Peyer's patch (tissue), 4 donors: ENCODE measurements at places on chromosomes 5 and 9.
A peak's percentile ranks its signal among the peaks of the same experiment; 100 is the strongest.

DNA sequence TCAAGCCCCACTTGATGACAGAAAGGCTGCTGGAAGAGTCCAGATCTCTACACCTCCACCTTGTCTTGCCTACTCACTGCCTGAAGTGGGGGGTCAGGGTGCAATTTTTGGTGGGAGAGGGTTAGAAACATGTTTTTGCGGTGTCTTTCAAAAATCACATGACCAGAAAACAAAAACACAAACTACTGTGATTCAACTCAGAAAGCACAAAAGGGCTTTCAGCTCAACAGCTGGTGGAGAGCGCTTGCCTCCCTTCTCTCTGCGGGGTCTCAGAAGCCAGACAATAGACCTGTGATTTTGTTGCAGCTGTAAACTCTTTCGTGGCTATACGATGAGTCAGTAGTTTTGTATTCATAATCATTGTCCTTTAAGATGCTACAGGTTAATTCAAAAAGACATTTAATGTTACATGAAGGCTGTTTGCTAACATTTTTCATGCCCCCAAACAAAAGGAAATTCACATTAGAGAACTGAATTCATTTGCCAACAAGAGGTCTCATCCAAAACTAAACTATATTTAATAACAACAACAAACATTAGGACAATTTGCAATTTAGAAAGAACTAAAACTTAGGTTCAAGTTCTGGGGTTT lies 172.6 kb upstream of the RAI14 start:
- no peak for DNase-seq

GRCh38 chr5:76709762-76710161 lies 6.2 kb upstream of the F2R start:
- DNase-seq: no peak

GRCh38 chr5:172740428-172741205 lies 30.4 kb downstream of the DUSP1 start:
- no peak for DNase-seq

- DNase-seq: no peak
Measured at GRCh38 chr5:139385061-139386049, 2.3 kb upstream of the SLC23A1 start.

DNA sequence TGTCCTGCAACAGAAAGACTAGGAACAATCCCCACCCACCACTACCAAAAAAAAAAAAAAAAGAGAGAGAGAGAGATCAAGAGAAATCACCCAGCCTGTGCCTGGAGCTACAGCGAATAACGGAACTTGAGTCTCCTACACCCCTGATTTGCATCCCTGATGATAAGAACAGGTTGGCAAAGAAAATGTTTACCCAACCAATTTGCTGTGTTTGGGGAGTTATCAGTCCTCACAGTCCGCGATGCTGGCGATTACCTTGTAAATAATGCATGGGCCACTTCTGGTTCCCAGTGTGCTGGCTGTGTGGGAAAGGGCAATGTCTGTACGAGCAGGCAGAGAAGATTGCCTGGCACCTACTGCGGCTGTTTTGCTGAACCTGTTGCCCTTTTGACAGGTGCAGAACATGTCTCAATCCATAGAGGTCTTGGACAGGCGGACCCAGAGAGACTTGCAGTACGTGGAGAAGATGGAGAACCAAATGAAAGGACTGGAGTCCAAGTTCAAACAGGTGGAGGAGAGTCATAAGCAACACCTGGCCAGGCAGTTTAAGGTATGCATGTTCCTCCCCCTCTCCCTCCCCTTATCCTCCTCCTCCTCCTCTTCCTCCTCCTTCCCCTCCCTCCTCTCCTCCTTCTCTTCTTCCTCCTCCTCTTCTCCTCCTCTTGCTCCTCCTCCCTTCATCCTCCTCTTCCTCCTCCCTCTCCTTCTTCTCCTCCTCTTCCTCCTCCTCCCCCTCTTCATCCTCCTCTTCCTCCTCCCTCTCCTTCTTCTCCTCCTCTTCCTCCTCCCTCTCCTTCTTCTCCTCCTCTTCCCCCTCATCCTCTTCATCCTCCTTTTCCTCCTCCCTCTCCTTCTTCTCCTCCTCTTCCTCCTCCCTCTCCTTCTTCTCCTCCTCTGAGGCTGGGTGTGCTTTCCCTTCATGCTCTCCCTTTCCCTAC lies 8.3 kb downstream of the OLFM1 start:
- DNase-seq: no peak

DNA sequence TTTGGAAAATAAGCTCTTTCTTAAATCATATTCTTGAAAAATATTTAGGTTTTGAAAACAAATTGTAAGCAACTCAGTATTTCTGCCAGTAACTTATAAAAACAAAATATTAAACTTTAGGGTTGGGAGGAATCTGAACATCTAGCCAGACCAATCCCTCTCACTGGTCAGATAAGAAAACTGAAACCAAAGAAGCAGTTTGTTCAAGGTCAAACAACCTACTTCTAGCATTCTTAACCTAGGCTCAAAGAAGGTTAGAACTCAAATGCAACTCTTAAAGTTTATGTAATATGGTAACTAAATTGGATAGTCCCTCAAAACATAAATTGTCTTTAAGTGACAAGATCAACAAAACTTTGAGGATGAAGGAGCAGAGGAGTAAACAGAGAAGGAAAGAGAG lies 374.9 kb upstream of the TNC start:
- DNase-seq: no peak

- peak; percentile 53 for DNase-seq
Measured at GRCh38 chr5:78985116-78985724, at the start of gene ARSB. TSS of gene ARSB (minus strand) at chr5:78985310. CDS start at chr5:78985248, 62 bp downstream.

DNA sequence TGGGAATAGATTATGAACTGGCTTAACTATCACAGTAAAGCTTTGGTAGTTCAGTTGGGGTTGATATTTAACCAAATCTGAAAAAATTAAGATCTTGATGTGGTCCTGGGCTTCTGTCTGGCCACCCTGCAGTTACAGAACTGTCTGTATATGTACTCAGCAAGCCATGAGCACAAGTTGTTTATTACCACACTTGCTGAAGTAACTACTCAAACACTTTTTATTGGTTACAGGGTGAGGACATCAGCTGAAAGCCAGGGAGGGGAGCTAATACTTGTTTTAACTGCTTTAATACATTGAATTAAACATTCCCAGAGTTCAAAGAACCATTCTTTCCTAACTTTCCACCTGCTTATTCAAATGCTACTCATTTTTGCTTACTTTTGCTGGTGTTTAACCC lies 29.4 kb upstream of the KCNN2 start:
- no peak for DNase-seq

GRCh38 chr9:127828262-127829031 lies 25.8 kb downstream of the FPGS start:
- DNase-seq: peak; percentile 80

DNA sequence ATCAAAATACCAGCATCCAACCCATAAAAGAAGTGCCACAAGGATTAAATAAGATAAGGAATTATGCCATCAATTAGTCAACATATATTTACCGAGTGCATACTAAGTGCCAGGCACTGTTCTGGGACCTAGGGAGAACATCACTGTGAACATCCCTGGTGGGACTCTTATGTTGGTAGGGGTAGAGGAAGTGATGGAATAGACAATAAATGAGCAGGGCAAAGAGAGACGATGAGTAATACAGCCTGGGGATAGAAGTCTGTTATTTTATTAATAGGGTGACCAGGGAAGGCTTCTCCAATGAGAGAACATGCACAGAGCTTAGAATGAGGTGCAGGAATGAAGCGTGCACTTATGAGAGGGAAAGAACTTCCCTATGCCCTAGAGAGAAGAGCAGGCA lies 47.4 kb upstream of the VLDLR start:
- DNase-seq: no peak

GRCh38 chr9:137456864-137457405 lies 2.2 kb downstream of the NSMF start:
- peak; percentile 37 for DNase-seq

DNA sequence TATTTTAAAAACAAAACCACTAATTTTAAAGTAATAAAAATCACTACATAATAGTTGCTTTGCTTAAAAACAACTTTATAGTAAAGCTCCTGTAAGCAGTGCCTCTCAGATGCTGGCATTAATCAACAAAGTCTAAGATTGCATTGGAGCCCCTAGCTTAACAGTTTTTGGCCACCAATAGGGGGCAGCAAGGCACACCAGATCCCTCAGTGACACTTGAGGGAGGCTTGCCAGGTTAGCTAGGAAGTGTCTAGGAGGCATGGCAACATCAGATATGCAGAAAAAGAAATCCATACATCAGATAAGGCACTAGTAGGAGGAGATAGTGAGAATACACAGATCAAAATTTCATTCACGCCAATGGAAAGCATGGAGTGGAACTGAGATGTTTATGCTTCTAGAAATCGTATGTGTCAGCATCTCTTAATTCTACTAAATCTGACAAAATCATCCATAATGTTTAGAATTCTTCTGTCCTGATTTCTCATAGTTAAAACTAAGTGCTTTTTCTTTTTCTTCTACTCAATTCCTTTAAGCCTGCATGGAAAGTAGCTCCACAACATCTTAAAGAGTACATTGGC lies 73.6 kb upstream of the PAM start:
- no peak for DNase-seq

- peak; percentile 54 for DNase-seq
Measured at GRCh38 chr9:130682421-130683121, 11.0 kb upstream of the EXOSC2 start.

- DNase-seq: no peak
Measured at GRCh38 chr5:72189146-72189545, 81.9 kb downstream of the MAP1B start.

DNA sequence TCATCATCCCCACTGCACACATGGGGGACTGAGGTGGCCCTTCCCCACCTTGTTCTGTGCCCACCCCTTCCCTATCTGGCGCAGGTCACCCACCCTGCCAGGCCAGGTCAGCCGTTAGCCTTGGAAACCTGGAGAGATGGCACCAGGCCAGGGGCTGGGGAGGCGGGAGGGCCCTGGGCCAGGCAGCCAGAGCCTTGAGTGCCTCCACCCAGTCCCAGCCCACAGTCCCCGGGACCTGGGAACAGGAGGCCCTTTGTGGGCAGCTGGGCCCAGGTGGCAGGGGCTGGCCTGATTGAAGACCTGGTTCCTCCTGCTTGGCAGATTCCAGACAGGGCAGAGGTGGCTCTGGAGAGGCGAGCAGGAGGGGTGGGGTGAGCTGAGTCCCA lies 70.6 kb downstream of the LRSAM1 start:
- no peak for DNase-seq

DNA sequence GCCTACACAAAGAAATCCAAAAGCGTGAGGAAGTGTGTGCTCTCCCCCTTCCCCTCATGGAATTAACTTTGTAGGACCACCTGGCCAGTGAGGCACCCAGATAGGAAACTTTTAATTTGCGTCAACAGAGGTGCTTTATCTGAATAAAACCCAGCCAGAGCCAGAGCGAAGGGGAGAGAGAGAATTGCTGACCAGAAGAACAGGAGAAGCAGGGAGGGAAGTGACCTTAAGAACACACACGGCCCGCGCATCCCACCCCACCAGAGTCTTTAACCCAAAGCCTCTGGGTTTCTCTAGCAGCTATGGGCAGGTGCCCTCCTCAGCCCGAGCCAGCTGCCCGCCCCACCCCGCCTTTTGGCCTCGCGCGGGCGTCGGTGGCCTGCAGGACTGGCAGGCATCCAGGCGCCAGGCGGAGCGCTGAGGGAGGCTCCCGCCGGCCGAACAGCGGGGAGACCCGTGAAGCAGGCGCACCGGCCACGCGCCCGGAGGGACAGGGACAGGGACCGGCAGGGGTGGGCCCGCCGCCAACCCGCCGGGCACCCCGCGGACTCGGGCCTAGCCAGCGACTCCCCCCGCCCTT lies 580 bp downstream of the ERAP1 start:
- DNase-seq: peak; percentile 59

GRCh38 chr5:3490957-3491507 lies 104.6 kb upstream of the IRX1 start:
- no peak for DNase-seq

DNA sequence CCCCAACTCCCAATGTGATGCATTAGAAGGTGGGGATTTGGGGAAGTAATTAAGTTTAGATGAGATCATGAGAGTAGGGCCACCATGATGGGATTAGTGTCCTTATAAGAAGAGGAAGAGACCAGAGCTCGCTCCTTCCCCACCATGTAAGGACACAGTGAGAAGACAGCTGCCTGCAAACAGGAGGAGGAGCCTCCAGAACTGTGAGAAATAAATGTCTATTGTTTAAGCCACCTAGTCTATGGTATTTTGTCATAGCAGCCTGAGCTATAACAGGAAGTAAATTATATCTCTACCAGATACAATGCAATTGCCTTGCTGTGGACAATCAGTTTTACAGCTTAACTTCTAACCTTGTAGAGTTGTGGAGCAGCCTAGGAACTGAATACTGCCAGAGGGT lies 58.0 kb downstream of the ANKRD33B start:
- DNase-seq: no peak

GRCh38 chr5:3347741-3348140 lies 247.9 kb upstream of the IRX1 start:
- peak; percentile 24 for DNase-seq

- DNase-seq: no peak
Measured at GRCh38 chr5:161546470-161547301, at the start of gene GABRB2. TSS of gene GABRB2 (minus strand) at chr5:161546725. CDS start at chr5:161546643, 82 bp downstream.

DNA sequence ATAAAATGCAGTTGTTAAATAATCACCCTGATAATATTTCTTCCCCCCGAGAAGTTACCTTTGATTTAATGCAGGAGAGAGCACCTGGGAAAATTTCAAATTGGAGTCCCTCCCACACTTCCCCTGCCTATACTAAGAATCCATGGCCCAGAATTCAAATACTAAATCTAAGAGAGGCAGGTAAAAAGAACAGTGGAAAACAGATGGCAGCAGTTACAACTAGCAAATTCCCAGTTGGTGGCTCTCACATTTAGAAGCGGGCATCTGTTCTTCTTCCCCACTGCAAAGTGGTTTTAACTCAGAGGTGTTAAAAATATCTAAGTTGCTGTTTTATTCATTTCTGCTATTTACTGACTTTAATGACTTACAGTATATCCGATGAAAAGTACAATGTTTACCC lies 210.4 kb upstream of the ELAVL2 start:
- no peak for DNase-seq

- DNase-seq: no peak
Measured at GRCh38 chr5:41325074-41325473, 111.7 kb upstream of the C6 start.

DNA sequence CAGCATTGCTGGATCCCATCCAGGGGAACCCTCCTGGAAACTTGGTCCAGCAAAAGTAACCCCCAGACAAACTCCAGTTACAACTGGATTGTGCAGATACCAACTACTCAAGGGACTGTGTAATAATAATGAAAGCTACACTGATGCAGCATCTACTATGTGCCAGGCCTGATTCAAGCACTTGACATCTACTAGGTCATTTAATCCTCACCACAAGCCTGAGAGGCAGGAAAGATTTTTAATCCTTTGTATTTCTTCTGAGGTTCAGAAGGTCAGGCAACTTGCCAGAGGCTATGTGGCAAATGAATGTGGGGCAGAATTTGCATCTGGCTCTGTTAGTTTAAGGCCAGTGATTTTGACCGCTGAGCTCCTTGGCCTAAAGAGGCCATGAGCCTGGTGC lies 29.5 kb upstream of the FOXI1 start:
- DNase-seq: no peak
